ENCODE measurements at places on chromosomes 11 and 22.

DNA sequence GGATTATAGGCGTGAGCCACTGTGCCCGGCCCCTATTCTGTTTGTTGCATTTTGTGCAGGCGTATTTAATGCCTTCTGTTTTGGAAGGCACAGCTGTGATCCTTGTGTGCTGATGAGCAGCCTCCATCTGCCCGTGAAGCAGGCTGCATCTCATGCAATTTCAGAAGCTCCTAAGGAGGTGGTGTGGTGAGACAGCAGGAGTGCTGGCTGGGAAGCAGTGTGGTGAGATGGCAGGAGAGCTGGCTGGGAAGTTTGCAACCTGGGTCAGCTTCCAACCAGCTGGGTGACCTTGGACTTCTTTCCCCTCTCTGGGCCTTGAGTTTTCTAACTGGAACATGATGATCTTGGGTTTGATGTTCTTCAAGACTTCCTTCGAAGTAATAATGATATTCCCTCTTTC lies 525.1 kb downstream of the TBC1D22A start:
- DNase-seq = no peak

DNA sequence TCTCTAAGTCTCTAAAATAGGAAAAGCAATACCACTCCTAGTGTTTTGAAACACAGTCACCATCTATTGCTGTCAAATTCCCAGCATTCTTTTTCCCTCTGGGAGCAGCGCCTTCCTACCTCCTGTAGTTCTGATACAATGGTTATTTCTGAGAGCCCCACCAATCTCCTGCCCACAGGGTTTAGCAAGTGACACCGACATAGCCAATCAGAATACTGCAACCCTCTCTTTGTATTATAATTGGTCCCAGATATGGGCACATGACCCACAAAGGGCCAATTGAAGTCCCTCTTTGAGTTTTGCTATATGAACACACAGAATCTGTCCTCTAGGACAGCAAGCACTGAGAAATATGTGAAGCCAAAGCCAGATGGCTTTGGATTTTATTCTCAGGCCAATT lies 16.9 kb upstream of the ARHGAP42 start:
- DNase-seq = no peak

DNA sequence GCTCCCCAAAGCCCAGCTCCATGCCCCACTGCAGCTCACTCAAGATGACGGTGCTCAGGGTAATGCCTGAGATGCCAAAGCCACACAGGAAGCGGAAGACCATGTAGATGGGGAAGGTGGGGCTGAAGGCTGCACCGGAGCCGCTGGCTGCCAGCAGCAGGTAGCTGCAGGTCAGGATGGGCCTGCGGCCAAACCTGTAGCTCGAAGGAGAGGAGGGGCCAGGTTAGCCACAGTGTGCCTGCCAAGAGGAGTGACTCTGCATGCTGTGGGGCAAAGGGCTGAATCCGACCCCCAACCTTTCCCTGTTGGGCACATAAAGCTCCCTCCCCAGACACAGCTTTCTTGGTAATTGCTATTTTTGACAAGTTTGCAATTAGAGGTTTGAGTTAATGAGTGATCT lies 14.9 kb upstream of the SLC22A6 start:
- DNase-seq = no peak

DNA sequence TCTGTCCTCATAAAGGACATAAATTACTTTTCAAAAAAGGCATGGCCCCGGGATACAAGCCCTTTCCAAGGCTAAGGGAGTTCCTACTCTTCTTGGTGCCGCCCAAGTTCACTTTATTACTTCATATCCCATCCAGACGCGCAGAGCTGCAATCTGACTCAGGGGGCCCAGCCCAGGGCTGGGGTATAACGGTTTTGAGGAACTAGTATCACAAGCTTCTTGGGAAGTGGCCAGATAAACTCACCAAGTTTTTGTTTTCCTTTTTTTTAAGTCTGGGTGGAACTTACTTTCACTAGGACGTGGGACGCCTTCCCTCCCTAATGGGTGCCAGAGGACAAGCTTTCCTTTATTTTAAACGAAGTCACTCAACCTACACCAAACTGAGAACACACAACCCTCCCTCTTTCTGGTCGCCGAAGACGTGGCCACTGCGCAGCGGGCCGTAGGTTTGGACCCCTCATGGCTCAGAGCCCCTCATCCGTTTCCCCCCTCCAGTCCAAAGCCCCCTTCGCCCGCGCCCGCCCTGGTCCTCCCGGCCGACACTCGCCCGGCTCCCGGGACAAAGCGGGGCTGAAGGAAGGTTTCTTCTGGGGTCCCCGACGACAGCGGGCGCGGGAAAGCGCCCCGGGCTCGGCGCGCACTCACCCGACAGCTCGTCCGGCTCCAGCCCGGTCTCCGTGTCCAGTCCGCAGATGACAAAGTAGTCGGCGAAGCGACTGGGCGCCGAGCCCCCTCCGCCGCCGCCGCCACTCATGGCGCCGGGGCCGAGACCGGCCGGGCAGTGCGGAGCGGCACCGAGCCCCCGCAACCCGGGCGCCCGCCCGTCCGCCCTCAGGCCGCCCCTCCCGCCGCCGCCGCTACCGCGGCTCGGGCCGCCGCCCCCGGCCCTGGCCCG lies 587 bp downstream of the DENND5A start:
- peak; percentile 28 for DNase-seq

- DNase-seq = no peak
Observed at GRCh38 chr11:101091781-101092180, 37.8 kb downstream of the PGR start.

DNA sequence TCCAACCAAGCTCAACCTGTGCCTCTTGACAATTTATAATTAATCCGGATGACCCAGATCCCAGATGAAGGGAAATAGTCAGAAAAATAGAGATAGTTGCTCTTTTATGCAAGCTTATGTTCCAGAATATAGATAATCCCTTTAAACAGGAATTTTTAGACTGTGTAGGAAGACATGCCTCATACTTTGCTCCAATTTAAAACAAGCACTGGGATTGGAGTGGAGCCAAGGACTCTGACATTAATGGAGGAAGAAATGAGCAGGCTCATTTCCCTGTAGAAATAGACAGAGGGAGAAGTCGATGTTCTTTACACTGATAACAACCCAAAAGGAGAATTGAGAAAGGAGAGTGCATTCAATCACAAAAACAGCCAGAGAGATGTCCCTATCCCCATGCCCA lies 70.1 kb upstream of the LRRC55 start:
- DNase-seq = no peak

DNA sequence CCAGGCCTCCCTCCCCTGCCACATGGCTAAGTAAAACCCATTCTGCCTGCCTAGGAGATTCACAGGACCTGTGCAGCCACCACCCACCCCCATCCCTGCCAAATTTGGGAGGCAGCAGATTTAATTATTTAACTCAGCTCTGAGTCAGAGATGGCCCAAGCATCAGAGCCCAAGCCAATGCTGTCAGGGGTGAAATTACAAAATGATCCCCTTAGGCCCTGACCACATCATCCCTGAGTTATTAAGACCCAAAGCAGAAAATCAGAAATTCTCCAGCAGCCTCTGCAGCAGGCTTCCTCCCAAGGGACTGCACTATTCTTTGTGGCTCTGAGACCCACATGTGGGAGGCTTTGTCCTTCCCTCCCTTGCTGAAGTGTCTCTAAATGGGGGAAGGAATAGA lies 52.8 kb upstream of the RRAS2 start:
- no peak for DNase-seq

GRCh38 chr11:9219115-9219514 lies 46.0 kb downstream of the DENND5A start:
- no peak for DNase-seq

GRCh38 chr11:46347637-46348311 lies 511 bp downstream of the DGKZ start:
- DNase-seq = no peak

- DNase-seq = no peak
Observed at GRCh38 chr11:128684549-128685401, 9.1 kb upstream of the FLI1 start.

DNA sequence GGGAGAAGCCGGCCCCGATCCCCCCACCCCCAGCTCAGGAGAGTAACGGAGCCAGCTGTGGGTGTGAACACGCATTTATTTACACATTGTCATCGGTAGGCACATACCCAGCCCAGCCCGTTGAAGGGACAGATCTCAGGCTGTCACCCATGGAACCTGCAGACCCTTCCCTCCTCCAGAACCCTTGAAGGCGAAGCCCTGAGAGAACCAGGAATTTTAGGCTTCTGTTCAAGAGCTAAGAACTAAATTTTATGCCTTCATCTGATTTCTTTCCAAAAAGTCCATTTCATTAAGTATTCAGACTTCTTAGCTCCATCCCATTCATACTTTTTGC lies 379 bp upstream of the BRMS1 start:
- DNase-seq = no peak

GRCh38 chr22:36332623-36333332 lies 55.0 kb downstream of the MYH9 start:
- peak; percentile 51 for DNase-seq

DNA sequence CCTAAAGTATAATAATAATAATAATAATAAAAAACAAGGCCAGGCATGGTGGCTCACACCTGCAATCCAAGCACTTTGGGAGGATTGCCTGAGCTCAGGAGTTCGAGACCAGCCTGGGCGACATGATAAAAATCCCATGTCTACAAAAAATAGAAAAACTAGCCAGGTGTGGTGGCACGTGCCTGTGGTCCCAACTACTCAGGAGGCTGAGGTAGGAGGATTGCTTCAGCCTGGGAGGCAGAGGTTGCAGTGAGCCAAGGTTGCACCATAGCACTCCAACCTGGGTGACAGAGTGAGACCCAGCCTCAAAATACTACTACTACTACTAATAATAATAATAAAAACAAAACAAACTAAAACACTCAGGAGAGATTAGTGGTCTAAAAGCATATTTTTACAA lies 15.6 kb upstream of the ZNF280A start:
- no peak for DNase-seq

DNA sequence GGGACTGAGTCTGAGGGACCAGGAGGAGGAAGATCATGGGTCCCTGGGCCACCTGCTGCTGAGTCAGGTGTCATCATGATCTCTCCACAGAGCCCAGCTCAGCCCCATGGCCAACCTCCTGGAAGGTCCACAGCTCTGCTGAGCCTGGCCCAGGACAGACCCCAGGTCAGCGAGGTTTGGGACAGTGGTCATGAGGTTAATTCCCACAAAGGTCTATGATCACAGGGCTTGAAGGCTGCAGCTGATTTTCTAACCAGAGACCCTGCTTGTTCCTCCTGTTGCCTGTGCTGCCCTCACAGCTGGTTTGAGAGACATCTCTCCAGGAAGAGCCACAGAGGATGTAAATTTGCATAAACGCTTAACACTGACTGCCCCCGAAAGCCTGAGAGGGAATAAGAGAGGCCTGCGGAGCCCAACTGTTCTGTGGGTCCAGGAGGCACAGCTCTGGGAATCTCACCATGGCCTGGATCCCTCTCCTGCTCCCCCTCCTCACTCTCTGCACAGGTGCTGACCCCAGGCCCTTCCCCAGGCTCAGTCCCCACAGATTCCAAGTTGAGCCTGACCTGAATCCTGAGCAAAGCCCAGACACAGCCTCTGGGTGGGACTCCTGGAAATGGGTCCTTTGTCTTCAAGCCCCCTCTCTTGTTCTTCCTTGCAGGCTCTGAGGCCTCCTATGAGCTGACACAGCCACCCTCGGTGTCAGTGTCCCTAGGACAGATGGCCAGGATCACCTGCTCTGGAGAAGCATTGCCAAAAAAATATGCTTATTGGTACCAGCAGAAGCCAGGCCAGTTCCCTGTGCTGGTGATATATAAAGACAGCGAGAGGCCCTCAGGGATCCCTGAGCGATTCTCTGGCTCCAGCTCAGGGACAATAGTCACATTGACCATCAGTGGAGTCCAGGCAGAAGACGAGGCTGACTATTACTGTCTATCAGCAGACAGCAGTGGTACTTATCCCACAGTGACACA lies 102.8 kb downstream of the GGTLC2 start:
- no peak for DNase-seq

DNA sequence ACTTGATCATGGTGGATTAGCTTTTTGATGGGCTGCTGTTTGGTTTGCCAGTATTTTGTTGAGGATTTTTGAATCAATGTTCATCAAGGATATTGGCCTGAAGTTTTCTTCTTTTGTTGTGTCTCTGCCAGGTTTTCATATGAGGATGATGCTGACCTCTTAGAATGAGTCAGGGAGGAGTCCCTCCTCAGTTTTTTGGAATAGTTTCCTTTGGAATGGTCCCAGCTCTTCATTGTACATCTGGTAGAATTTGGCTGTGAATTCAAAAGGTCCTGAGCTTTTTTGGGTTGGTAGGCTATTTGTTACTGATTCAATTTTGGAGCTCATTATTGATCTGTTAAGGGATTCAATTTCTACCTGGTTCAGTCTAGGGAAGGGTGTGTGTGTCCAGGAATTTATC lies 78.1 kb downstream of the CTSC start:
- no peak for DNase-seq

- no peak for DNase-seq
Observed at GRCh38 chr11:11422411-11423128, 69.5 kb upstream of the CSNK2A3 start.

DNA sequence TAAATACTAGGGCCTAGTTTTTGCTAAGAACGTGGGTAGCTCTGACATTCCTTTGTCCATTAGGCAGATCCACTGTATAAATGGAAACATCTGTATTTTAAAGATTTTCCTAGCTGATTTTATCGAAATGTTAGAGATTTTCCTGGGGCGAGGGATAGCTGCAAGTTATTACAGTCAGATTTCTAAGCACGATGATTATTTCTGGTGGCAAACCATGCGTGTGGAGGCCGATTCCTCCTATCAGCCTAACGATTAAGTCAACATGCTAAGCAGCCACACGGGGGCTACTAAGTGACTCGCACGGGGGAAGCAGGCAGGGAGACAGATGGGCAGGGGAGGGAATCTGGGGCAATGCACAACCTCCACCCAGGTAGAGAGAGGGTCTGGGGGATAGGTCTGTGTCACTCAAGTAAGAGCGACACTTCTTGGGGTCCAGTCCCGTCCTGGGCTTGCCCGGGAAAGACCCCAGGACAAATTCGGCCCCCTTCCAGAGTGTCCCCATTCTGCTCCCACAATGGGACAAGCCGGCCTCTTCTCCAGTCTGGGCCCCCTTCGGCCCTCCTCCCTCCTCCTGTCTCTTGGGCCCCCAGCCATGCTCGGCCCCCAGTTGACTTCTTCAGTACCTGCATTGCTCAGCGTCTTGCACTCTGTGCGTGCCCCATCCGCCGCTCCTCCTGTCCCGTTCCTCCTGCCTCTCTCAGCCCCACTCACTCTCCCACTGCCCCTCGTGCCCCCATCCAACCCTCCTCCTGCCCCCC lies 571 bp downstream of the C11orf24 start:
- DNase-seq = peak; percentile 45

GRCh38 chr22:30062950-30063349 lies 17.3 kb upstream of the HORMAD2 start:
- DNase-seq = no peak

DNA sequence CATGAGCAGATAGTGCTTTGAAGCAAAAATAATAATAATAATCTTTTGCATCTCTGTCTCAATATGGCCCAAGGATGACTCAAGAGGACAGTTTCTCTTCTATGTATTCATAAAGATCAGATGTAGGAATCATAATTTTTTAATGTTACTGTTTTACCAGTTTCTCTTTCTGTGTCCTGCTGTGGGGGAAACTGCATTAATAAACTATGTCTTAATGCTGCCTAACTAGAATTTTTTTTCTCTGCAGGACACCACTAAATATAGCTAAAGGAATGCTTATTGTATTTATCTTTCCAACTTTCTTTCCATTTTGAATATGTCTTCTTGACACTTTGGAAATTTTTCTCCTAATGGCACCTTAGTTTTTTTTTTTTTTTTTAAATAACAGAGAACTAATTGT lies 6.5 kb downstream of the FJX1 start:
- no peak for DNase-seq

Measured in stimulated activated CD4-positive, alpha-beta T cell treated with anti-CD3 and anti-CD28 coated beads, Interleukin-12 subunit alpha, Interleukin-12 subunit beta, amount 100 ng/mL, for 4 hours (primary cell).